Activated T-helper 1 cell treated with anti-CD3 and anti-CD28 coated beads, Interleukin-2, amount 50 U/mL, for 16 hours (primary cell): ENCODE measurements at places on chromosomes 5 and 9.

DNA sequence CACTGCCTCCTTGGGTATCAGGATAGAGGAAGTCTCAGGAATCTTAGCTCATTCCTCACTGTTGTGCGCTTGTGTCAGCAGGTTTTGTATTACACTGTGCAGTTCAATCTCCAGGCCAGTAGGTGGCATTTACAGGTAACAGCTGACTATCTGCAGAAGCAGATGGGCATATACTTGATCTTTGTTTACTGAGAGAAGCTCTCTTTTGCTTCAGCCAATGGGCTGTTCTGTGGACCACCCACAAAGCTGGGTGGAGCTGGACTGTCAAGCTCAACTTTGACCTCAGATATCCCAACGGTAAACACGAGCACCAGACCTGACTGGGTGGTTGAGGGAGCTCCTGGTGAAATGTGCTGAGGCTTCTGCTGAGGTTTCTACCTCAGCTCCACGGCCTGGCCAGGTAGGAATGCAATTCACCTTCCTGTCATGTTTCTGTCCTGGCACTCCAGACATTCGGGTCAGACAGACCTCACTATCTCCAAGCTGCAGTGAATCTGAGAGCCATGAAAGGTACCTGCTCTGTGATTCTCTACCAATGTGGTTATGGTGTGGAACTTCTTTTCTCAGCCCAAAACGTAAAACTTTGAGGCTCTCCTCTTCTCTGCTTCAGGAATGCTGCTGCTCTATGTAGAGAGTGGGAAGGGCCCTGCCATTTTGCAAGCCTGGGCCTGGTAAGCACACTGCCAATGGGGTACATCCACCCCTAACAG is 167.9 kb upstream of the ACTBL2 start:
- no peak for DNase-seq

- DNase-seq = no peak
These were observed 11.5 kb upstream of the C5orf58 start for GRCh38 chr5:170221327-170221741.

DNA sequence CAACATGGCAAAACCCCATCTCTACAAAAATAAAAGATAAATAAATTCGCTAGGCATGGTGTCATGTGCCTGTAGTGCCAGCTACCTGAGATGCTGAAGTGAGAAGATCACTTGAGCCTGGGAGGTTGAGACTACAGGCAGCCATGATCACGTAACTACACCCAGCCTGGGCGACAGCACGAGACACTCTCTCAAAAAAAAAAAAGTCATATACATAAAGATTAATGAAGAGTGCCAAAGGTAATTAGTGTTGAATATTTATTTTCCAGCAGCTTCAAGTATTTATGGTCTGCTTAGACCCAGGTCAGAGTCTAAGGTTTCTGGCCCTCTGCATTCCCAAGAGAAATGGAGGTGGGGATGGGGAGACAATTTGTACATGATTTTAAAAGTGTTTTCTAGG is 167.7 kb downstream of the CD180 start:
- DNase-seq = no peak

DNA sequence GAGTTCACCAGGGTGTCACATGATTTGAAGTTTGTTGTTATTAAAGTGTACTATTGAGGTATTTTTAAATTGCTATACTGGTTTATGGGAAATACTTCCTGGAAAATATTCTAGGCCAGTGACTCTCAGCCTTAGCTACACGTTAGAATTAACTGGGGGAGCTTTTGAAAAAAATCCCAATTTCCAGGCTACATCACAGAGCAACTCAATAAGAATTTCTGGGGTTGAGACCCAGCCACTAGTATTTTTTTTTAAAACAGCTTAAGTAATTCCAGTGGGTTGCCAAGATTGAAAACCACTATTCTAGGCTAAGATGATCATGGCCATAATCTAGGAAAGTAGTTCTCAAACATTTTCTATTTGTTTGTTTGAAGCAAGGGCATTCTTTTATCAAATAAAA is 142.9 kb upstream of the GRIA1 start:
- no peak for DNase-seq

DNA sequence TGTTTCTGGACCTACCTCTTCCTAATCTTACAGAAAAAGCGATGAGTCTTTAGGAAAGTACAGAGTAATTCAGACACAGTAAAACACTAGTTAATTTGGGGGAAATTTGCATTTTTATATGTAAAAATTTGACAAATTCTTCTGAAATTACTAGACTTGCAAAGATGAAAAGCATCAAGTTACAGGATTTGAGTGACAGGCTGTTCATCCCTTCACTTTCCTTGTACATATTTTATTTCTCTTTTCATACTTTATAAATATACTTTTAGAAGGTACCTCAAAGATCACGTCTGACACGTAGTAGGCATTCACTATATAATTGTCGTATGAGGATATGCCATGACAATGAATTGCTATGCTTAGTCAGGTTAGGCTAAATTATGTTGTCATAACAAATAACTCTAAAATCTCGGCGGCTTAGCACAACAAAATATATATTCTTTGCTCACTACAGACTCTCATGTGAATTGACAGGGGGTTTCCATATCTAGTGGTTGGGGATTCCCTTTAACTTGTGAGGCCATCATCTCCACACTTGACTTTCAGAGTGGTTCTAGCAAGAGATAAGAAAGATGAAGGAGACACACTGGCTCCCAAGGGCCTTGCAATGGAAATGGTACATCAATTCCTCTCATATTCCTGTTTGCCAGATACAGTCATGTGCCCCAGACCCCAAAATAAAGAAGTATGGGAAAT is 154.1 kb upstream of the TUT7 start:
- no peak for DNase-seq

GRCh38 chr5:142618130-142618523 is 67.8 kb downstream of the FGF1 start:
- no peak for DNase-seq

DNA sequence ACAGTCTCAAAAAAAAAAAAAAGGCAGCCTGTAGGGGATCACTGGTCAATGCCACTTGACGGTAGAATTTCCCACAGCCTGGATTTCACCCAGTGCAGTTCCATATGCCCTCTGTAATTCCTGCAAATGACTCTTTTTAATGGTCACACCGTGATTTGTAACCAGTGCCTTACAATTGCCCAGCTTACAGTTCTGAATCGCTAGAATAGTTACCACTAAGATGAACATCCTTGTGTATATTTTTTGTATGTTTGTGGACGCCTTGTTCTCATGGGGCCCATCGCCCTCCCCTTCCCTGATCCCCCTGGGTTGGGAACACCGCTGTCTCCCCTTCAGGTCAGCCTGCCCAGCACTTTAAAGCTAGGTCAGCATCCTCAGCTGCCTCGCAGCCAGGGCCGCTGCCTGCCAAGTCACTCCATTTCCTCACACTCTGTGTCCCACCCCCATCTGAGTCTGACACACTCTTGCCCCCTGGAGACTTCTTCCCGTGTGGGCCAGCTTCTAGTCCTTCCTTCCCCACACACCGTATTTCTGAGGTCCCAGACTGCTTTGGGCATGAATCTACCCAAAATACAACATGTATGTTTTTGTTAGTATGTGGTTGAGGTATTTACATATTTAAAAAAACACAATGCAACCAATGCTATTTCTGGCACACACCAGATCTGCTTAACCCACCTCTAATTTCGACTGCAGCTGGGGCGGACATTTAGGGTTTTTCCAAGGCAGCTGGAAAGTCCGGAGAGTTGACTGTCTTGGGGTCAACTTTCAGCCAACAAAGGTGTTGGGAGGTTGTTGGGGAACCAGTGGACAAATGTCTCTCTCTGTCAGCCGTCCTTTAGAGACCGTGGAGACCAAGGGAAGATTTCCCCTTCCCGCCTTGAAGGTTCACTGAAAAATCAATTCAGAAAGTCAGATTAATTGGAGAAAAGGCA is 120.5 kb upstream of the NEK6 start:
- no peak for DNase-seq

- no peak for DNase-seq
These were observed 15.9 kb upstream of the SYNPO start for GRCh38 chr5:150624334-150625163.

DNA sequence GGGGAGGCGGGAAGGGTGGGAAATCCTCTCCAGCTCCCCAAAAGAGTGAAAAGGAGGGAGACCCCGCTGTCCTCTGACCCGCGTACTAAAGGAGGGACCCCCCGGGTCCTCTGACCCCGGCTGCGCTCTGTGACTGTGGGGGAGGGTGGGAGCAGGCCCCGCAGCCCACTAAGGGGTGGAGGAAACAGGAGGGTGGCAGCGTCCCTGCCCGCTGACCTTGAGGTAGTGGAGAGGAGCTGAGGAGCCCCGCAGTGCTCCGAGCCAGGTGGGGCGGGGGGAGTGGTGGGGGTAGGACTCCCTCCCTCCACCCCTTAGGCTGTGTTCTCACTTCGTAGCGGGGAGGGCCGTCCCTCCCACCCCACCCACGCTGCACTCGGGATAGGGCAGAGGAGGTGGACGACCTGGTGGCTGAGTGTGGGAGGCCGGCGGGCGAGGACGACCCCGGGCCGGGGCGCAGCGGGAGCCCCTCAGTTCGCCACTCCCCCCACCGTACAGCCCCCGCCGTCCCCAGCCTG is 449 bp upstream of the ADCY2 start:
- no peak for DNase-seq

- no peak for DNase-seq
These were observed 20.4 kb downstream of the XRCC4 start for GRCh38 chr5:83097689-83098231.

GRCh38 chr9:5448016-5448415 is 2.3 kb upstream of the CD274 start:
- DNase-seq = no peak

DNA sequence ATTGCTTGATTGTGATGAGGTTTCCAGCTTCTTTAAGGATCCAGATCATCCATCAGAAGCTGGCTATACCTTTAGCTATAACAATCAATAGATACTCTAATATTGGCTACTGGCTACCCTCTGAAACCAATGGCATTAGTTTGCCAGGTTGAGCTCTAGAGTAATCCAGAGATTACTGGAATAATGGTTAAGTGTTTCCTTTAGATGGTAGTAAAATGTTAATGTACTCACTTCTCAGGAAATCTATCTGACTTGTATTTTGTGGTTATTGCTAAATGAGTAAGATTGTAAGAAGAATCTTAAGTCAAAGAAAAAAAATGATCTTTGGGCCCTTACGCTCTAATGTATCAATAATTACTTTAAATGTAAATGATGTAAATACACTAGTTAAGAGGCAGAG is 57.6 kb upstream of the OTP start:
- no peak for DNase-seq
